ENCODE measurements at places on chromosomes 12 and 14.
A peak's percentile ranks its signal among the peaks of the same experiment; 100 is the strongest.

DNA sequence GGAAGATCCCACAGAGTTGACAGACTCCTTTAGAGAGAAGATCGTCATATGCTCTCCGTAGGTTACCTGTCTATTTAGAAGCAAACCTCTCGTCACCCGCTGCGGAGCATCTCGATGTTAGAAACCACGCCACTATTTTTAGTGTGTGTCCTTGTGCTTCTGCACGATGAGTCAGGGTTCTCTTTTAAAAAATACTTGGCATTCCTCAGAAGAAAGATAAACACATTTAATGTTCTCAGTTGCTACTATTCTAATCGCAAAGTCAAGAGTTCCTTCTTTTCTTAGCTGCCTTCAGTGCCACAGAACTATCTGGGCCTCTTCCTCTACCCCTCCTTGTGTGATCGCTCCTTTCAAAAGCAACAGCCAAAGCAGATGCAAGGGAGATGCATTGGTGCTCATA is 192.4 kb downstream of the PELI2 start:
- no peak for DNase-seq

GRCh38 chr14:76719666-76720065 is 41.6 kb upstream of the VASH1 start:
- no peak for DNase-seq

GRCh38 chr12:109888179-109889020 is 8.1 kb upstream of the GLTP start:
- no peak for DNase-seq

DNA sequence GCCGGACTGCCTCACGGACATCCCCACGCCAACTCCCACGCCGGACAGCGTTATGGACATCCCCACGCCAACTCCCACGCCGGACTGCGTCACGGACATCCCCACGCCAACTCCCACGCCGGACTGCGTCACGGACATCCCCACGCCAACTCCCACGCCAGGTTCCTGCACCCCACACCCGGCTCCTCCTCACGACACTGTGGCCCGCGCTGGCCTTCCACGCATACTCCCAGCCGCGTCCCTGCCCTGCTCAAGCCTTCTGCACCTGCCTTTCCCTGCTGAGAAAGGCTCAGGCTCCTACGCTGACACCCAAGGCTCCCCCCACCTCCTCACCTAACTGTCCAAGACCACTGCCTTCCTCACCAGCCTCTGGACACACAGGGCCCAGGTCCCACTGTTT is 9.7 kb downstream of the CACNA2D4 start:
- DNase-seq = no peak

- no peak for DNase-seq
Observed at GRCh38 chr14:103656031-103656755, 27.2 kb downstream of the KLC1 start.

- DNase-seq = no peak
Observed at GRCh38 chr12:26435069-26435404, 239.7 kb downstream of the SSPN start.

DNA sequence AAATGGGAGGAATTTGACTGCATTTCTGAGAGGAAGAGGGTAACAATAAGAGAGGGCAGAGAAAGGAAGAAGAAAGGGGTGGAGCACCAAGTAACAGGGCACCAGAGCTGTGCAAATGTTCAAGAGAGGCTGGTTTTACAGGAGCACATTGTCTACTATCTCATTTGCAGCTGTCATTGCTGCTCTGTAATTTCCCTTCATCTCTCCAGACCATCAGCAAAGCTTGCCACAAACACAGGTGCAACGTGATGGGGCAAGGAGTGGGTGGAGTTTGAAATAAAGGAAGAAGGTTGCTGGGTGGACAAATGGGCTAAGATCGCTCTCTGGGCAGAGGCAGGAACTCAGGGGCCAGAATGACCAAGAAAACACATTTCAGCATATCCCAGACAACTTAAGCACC is 47.9 kb upstream of the PLEKHG6 start:
- DNase-seq = no peak

DNA sequence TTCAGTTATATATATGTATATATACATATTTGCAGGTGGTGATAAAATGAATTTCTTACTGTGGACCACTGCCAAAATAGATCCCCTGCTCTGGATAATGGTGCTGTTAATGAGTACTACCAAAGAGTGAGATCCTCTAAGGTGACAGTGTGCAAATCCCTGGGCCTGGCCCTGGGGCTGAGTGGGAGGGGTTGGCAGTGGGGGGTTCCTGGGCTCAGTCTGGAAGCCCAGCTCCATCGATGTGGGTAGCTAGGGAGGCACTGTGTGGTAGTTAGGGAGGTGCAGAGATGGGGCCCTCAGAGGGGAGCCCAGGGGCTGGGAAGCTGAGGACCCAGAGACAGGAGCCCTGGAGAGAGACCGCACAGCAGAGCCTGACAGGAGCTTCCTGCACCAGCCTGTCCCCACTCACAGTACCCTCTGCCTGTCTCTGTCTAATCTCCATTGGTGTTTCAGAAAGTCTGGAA is 9.1 kb downstream of the KRT8 start:
- DNase-seq = no peak

GRCh38 chr12:1422604-1423315 is 171.6 kb downstream of the FBXL14 start:
- DNase-seq = no peak

DNA sequence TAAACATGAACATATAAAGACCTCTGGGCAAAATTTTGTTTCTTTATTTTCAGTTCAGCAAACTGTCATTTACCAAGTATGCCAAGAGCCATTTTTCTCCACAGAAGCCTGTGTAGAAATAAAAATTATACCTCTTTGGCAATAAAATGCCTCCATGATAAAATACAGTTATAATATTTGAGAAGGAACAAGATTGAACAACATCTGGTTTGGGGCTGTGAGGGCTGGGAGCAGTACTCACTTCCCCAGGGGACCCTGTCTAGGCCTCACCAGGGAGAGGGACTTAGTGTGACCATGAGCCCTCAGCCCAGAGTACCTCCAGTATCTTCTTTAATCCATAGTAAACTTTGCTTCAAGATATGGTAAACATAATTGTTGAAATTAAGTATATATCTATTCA is 65.1 kb downstream of the DAAM1 start:
- DNase-seq = no peak

GRCh38 chr14:103558071-103558882 is 4.2 kb downstream of the BAG5 start:
- no peak for DNase-seq

DNA sequence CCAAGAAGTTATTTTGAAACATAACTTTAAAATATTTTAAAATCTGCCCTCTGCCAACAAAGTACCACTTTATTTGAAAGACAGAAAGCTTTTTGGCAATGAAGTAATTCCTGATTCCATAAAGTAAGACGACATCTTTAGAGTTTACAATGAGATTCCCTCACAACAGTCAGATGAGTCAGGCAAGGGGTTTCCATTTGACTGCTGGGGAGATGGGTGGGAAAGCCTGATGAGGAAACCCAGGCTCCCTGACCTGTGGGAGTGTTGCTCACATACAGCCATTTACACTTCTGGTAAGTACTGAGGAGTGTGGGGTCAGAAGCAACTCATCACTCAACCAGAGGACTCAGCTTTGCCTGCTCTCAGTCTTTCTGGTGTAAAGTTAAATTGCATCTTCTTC is 10.2 kb downstream of the KITLG start:
- no peak for DNase-seq

GRCh38 chr12:114774699-114775098 is 90.7 kb upstream of the TBX3 start:
- no peak for DNase-seq

DNA sequence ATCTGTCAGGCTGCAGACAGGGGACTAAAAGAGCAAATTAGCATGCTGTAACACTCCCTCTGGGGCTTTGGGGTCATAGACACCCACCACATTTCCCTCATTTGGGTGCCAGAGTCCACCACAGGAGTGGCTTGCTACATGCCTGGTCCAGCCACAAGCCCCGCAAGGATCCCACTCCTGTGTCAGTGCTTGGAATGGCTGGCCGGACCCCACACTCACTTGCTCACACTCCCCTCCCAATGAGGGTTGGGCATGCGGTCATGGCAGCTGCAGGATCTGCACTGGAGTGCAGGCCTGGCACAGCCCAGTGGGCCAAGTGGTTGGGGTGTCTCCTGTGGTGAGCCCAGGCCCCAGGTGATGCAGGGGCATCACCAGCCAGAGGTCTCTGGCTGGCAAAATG is 59.9 kb downstream of the TSPAN19 start:
- DNase-seq = no peak

DNA sequence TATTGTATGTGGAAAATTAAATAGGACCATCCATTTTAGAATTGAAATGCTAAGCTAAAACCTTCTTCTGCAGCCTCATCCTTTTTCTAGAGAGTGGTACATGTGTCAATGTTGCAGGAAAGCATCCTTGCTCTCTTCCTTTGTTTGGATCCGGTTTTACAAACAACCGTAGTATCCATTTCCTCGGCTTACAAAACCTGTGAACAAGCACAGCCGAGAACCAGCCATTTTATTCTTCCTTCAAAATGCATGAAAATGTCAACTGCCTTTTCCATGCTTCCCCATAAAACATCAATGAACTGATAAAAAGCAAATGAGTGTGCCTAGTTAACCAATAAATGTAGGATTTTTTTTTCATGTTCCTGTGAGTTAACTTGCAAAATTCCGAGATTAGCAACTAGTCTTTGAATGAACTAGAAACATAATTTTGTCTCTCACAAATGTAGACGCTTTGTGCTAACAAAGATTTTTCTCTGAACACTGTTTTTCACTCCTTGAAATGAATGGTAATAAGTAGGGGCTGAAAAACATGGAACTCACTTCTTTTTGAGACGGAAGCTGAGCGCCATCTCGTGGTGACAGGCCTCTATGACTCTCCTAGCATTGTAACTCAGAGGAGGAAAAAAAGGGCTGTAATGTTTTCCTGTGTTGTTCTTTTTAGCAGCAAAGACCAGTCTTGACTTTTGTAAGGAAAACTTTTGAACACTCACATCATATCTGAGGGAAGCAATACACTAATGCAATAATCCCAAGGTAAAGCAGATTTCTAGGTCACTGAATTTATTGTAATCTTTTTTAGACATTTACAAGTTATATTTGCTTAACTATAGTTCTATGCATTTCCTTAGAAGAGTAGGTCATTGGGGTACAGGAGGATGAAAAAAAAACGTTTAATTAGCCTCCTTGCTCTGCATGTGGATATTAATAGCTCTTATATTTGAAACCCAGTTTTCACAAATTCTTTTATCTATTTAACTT is 157.4 kb upstream of the FOXG1 start:
- DNase-seq = no peak

GRCh38 chr12:127559349-127560040 is 707.5 kb upstream of the TMEM132C start:
- peak; percentile 52 for DNase-seq

DNA sequence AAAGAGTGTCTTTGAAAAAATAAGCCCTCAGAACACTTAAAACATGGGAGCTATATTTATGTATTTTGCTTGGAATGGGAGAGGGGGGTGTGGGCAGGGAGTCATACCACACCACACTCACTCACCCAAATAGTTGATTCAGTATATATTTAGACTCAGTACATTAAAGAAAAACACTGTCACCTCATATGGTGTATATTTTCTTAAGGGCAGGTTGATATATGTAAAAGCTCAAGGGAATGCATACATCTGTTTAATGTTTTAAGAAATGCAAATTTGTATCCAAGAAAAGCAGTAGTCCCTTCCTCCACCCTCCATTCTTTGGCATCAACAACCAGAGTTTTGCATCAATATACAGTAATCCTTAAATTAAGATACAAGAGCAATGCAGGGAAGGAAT is 1.4 kb downstream of the NFYB start:
- DNase-seq = no peak

- DNase-seq = no peak
Observed at GRCh38 chr12:13211191-13211858, 14.8 kb downstream of the EMP1 start.

GRCh38 chr12:58424735-58425392 is 483.5 kb downstream of the ATP23 start:
- DNase-seq = no peak

DNA sequence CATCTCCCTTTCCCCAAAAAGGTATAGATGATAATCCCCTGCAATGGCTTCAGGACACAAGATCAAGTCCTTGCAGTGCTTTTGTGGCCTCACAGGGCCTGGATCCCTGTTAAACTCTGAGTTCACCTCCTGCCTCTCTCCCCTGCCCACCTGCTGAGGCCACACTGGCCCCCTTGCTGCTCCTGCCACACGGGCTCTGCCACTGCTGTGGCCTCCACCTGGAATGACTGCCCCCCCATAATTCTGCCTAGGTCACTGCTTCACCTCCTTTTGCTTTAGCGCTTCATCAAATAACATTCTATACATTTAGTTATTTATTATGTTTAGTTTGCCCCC is 653 bp upstream of the IFI27 start:
- DNase-seq = no peak

- DNase-seq = no peak
Observed at GRCh38 chr12:105223884-105224283, 12.1 kb downstream of the APPL2 start.

- no peak for DNase-seq
Observed at GRCh38 chr14:31787377-31787776, 226.2 kb downstream of the NUBPL start.

DNA sequence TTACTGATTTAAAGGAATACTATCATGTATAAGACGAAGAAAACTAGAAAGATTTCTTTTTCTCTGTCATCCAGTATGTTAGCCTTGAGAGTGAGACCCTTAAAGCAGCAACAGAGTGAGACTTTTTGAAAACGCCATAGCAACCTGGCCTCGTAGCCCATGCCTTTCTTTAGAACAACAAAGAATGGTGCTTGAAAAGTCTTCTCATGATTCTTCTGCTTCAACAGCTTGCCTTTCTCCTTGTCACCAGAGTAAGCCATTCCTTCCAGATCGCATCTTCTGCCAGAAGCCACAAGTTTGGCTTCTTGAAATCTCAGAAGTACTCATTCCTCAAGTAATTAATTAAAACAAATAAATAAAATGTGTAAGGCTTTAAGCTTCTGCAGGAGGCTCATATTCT is 109.3 kb downstream of the PDE3A start:
- no peak for DNase-seq

- no peak for DNase-seq
Observed at GRCh38 chr12:91422127-91422526, 239.5 kb upstream of the DCN start.

- DNase-seq = no peak
Observed at GRCh38 chr12:81958406-81958805, 199.3 kb upstream of the PPFIA2 start.

- DNase-seq = no peak
Observed at GRCh38 chr14:77299771-77300170, 20.9 kb downstream of the POMT2 start.

GRCh38 chr12:70459786-70460185 is 93.7 kb downstream of the KCNMB4 start:
- DNase-seq = no peak

DNA sequence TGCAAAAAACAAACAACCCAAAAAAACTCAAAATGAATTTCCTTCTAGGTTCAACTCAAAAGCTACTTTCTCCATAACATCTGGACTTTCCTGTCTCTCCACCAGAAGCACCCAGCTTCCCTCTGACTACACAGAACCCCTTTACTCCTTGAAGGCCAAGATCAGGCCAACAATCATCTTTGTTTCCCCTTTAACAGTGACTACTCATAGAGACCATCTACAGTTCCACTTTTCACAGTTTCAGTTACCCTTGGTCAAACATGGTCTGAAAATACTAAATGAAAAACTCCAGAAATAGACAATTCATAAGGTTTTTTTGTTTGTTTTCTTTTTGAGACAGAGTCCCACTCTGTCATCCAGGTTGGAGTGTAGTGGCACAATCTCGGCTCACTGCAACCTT is 11.8 kb downstream of the GCH1 start:
- no peak for DNase-seq

- DNase-seq = no peak
Observed at GRCh38 chr14:65415613-65416012, 3.1 kb downstream of the FUT8 start.

Data from iPS DF 19.7 (cell line).